Activated naive CD8-positive, alpha-beta T cell treated with anti-CD3 and anti-CD28 coated beads for 36 hours (primary cell): ENCODE measurements at places on chromosomes 7 and 10. TPM values are rescaled to one million over a fixed set of nuclear protein-coding genes. Genes with fewer than 3 reads are reported as not detected.

DNA sequence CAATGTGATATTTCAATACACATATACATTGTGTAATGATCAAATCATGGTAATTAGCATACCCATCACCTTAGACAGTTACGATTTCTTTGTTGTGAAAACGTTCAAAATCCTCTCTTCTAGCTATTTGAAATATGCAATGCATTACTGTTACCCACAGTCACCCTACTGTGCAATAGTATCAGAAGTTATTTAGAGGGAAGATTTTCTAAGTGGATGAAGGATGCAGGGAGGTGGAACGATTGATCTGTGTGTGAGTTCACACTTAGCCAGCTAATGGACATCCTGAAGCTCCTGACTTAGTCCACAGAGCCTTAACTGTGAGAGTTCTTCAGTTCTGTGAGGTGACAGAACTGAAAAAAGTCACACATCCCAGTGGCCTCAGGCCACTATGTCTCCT lies 97.2 kb upstream of the LAMB4 start:
- DNase-seq = no peak

GRCh38 chr10:124057601-124058000 lies 35.8 kb downstream of the CHST15 start:
- DNase-seq = no peak

- no peak for DNase-seq
These were observed 34.7 kb upstream of the MYL10 start for GRCh38 chr7:101663747-101664146.

The SYNPO2L gene
- total RNA-seq = not detected

- no peak for DNase-seq
These were observed 82.4 kb upstream of the BTBD16 start for GRCh38 chr10:122188706-122189105.

DNA sequence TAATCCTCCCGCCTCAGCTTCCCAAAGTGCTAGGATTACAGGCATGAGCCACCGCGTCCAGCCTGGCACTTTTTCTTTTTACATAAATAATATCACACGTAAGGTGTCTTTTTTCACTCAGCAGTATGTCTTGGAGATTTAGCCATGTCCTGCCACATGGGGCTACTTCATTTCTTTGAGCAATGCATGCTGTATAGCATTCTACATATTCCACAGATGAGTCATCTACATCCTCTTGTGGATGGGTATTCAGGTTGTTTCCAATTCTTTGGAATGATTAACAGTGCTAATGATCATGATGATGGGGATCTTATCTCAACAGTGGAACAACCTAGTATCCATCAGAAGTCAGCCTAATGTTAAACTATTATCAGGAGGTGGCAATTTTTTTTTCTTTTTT lies 50.8 kb downstream of the ZNF503 start:
- no peak for DNase-seq

The WDR86 gene
- total RNA-seq = not detected

DNA sequence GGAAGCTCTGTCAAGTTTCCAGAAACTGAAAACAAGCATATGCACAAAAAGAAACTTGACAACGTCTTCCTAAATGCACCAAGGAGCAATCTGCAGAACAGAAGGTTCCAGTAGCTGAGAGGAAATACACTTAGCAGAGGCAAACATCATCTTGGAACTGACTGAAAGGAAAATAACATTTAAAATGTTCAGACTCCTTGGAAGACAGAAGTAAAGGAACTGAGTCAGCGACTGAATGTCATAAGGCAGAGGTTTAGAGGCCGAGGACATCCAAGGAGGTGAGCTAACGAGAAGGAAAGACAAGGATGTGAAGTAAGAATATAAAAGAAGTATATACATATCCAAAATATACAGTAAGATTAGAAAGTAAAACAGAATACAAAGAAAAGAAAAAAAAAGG lies 24.1 kb downstream of the SEMA3D start:
- no peak for DNase-seq

The TRPV5 gene
- not detected for total RNA-seq

The DOCK4 gene
- 0.28 TPM for total RNA-seq

DNA sequence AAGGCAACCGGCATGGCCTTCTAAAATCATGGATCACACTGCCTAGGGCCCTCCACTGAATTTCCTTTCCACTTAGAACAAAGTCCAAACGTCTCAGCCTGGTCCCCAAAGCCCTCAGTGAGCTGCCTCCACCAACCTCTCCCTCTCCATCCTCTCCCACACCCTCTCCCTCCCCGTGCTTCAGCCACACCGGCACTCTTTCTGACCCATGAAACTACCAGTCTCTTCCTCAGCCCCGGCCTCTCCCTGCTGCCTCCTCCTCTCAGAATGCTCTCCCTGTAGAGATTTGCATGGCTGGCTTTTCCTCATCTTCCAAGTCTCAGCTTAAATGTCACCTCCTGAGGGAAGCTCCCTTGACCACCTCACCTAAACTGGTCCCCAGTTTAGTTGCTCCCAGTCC lies 219.0 kb upstream of the ZMIZ1 start:
- DNase-seq = no peak

GRCh38 chr7:12638851-12639456 lies 48.5 kb upstream of the ARL4A start:
- no peak for DNase-seq

GRCh38 chr7:127264219-127264618 lies 11.5 kb upstream of the GRM8 start:
- DNase-seq = no peak

GRCh38 chr10:423178-423577 lies 266.3 kb downstream of the DIP2C start:
- DNase-seq = no peak

GRCh38 chr7:38339953-38340819 lies 66.8 kb upstream of the TARP start:
- DNase-seq = no peak

DNA sequence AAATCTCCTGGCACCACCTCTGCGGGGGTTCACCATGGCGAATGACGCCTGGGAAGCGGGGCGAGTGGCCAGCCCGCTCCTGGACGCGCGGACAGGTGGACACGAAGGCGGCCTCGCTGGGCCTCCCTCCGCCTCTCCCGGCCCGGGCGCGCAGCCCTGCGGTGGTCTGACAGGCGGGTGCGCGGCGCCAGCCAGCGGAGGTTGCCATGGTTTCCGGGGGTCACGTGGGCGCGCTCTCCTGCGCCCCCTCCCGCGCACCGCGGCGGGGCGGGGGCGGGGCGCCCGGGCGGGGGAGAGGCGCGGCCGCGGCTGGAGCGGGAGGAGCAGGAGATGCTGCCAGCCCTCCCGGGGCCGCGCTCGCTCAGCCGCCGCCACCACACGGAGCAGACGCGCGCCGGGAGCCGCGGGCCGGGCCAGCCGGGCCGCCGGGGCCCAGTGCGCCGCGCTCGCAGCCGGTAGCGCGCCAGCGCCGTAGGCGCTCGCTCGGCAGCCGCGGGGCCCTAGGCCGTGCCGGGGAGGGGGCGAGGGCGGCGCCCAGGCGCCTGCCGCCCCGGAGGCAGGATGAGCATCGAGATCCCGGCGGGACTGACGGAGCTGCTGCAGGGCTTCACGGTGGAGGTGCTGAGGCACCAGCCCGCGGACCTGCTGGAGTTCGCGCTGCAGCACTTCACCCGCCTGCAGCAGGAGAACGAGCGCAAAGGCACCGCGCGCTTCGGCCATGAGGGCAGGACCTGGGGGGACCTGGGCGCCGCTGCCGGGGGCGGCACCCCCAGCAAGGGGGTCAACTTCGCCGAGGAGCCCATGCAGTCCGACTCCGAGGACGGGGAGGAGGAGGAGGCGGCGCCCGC lies at the start of gene PRKAR2B:
TSS of gene PRKAR2B (plus strand) at position 359 of the 848 bp plus-strand sequence. CDS start at position 562, 203 bp downstream.
- DNase-seq = peak; percentile 81

DNA sequence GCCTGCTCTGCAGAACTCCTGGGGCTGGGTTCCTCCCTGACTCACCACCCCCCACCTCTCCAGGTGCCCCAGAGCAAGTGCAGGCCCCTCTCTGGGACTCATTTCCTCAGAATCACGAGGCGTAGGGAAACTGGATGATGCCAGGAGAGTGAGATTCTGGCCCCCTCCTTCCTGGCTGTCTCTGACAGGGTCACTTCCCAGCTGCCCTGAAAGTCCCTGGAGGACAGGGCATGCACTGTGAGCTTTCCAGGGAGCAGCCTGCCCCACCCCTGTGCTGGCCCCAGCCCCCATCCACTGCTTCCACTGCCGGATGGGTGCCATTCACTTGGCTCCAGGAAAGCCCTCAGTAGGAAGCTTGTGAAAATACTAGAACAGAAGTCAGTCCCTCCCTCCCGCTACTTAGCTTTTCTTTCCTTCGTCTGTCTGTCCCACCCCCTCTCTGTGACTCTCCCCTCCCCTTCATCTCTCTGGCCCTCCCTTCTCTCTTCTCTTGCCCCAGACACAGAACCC lies 10.4 kb downstream of the TACR2 start:
- DNase-seq = no peak

- no peak for DNase-seq
These were observed 322.7 kb downstream of the GFRA1 start for GRCh38 chr10:115950320-115950719.

DNA sequence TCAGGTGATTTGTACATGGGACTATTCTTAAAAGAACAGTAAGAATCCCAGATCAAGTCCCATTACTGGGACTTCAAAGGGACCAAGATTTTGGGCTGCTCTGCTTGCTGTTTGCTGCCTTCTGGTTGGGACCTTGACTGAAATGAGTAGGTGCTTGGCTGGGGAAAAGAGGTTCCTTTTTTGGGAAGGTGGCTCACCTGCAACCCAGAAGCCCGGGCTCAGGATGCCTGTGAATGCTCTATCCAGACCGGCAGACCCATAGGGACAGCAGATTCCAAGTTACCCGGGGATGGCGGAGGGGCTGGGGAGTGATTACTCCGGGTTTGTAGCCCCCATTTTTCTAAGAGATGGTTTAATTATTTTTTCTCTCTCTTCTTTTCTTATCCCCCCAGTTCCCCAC lies 104.0 kb downstream of the CPXM2 start:
- DNase-seq = no peak

- no peak for DNase-seq
These were observed 7.9 kb downstream of the CALML3 start for GRCh38 chr10:5532618-5533097.

The HTR5A gene
- not detected for total RNA-seq

The C10orf105 gene
- total RNA-seq = 0.41 TPM

- DNase-seq = no peak
These were observed 42.2 kb downstream of the SUFU start for GRCh38 chr10:102545997-102546396.

DNA sequence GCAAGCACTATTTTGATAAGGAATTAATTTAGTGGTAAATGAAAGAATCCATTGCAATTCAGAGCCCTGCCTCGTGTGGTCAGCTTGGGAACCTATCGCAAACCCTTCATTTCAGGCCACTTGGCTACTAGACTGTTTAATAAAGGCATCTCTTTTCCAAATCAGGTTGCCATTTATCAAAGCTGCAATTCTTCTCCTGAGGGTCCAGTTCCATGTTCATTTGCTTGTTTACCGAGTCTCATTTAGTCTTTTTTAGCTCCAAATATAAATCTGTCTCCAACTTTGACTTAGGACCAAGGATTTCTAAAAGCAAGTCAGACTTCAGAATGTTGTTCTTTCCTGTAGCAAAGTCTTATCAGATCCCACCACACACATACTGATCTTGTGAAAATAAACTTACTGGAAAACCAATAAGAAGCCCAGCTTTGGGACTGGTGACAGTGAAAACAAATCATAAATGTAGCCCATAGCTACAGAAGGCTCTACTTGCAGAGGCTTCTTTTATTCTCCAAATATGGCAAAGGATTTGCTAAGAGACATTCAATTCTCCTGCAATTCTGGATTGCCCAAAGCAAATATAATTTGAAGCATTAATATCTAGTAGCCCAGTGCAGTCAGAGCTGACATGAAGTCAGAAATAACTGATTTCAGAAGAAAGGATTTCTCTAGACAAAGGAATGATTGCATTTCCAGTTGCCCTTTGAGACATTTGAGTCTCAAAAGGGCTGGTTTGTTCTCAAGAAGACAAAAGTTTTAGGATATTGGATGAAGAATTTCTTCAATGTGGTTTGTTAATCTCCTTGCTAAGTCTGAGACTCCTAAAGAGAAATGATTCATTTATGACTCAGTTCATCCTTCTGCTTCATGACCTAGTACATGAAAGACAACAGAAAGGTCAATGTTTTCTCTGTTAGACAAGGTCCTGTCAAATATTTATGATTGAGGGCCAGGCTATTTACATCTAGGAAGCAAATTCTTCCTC lies 28.0 kb downstream of the PPP1R3C start:
- DNase-seq = no peak

The MYL10 gene
- not detected for total RNA-seq

DNA sequence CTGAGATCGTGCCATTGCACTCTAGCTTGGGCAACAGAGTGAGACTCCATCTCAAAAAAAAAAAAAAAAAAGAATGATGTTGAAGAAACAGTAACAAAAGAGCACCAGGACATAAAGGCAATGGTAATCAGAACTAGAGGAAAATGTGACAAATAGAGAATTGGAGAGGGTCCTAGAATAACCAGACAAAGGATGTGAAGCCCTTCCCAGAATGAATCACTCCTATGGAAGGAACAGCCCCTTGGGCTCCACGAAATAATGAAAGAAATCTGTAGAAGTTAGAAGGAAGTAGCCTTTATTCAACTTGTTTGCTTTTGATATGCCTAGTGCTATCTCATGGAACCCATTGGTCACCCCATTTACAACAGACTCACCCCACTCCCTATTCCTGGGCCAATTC lies 169.2 kb downstream of the SUGCT start:
- DNase-seq = no peak

The ZNF365 gene
- total RNA-seq = not detected

The AKR1C1 gene
- total RNA-seq = 0.21 TPM

The IDI2 gene
- total RNA-seq = not detected

GRCh38 chr10:4213441-4213840 lies 428.4 kb upstream of the KLF6 start:
- no peak for DNase-seq

DNA sequence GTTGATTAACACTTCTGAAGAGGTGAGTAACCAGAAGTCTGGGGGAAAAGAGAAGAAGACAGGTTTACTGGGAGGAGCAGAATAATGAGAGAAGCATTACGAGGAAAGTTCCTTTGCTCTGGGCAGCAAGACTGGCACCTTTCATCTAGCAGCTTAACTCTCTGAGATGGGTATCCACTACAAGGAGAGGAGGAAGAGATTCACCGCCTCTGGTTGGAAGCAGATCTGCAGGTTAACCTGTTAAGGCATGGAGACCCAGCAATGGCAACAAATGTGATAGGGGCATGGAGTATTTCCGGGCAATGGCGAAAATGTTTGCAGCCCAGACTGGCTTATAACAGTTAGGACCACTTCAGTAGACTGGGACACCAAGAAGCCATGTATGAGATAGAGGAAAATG lies 162.2 kb downstream of the TFEC start:
- DNase-seq = no peak

DNA sequence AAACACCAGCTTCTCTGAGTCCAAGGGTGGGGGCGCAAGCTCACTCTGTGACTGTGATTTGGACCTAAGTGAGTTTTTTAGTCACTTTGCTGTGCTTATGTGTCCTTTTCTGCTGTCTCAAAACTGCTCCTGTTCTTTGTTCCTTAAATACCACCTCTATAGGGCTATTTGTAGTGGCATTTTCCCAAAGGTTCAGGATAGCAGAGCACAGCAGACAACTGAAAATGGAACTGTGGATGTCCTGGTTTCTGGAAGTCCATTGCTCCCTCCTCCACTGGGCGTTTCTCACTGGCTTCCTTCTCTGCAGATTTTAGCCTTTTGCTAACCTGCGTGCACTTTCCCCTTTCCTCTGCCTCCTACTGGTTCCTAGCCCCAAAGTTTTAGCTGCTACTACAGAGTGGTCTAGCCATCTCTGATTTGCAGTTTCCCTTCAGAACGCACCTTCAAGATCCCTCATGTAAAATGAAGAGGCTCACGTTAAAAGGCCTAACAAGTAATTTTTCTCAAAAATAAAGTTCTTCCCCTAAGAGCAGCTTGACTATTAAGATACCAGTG lies 25.6 kb downstream of the BLVRA start:
- no peak for DNase-seq

- DNase-seq = no peak
These were observed 27.7 kb upstream of the AP5Z1 start for GRCh38 chr7:4747746-4748145.
